T-helper 2 cell treated with Interferon-gamma antibody and Interleukin-4, amounts not matched to agents 5 μg/mL and 100 μg/mL, for 36 hours (primary cell): ENCODE measurements at places on chromosomes 5 and 9.

GRCh38 chr5:55102348-55102747, at the start of gene GZMA:
Gene GZMA (plus strand): TSS chr5:55102646. CDS start chr5:55102683, 37 bp downstream.
- peak; percentile 35 for DNase-seq

DNA sequence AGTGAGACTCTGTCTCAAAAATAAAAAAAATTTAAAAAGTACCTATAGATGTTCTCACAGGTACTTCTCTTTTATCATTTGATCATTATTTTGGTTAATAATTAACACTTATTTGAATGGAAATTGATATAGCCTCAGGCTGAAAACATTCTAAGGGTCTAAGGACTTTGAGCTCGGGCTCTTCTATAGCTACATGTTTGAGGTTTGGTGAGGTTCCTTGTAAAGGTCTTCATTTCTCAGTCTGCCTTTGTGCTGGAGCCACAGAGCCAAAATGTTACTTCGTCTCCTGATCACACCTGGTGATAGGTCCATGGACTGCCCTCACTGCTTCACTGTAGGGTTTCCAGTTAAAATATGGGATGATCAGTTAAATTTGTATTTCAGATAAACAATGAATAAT, 22.6 kb downstream of the ARHGEF37 start:
- no peak for DNase-seq

- DNase-seq, result no peak
Measured at GRCh38 chr9:125764198-125764597, 17.0 kb downstream of the PBX3 start.

DNA sequence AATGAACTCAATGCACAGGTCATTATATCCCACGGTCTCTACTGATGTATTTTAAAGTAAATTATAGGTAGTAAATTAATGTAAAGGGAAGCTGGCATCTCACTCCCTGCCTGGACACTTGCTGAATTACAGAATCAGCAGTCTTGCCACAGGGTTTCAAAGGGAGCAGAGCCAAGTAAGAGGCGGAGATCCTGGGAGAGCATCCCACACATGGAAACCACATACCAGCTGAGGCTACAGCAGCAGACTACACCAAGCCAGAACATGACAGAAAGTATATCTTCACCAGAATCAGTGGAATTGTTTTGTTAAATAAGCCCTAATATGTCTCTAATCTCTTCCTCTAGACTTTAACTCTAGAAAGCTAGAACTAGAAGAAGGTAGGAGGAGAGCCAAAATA, 1689.2 kb upstream of the WWC1 start:
- DNase-seq, result no peak

GRCh38 chr5:143691945-143692290, 120.0 kb upstream of the HMHB1 start:
- no peak for DNase-seq

DNA sequence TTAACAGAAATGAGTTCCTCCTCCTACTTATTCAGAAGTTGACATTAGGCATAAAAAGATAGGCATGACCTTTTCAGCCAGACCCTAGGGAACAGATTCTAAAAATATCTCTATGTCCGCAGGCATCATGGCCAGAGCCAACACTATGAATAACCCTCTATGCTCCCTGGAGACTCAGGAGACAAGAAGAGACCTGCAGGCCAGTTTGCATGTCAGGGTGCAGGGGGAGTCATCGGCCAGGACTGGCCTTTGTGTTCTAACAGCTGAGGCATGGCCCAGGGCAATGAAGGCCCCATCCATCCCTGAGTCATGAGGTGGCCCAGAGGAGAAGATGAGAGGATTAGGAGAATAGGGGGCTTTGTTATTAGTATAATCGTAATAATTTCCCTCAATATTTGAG, 93.8 kb downstream of the TMEM215 start:
- DNase-seq, result no peak

DNA sequence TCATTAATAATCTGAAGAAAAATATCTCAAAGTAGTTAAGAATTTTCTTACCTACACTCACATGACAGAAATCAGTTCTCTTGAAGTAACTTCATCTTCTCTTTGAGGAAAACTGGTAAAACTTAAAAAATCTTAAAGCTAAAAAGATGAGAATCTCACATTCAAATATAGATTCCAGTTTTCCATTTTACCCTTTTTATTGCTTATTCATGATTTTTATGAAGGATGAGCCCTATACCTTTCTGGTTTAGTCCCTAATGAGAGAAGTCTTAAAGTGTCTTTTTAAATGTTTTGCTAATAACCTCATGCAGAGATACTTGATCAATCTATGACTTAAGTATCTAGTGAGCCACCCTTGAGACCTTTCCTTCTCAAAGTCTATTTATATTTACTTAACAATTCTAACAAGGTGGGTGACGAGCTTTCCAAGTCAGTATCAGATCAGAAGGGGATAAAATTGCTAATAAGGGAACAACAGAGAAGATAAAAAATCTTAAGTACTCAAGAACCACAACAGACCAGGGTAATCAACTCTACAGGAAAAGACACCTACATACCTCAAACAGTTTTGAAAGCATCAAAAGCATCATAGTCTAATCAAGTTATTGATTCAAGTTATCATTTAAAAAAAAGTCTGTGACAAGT, 2.6 kb downstream of the IARS1 start:
- DNase-seq, result no peak

GRCh38 chr5:39475159-39475571, 50.4 kb upstream of the DAB2 start:
- DNase-seq, result no peak

DNA sequence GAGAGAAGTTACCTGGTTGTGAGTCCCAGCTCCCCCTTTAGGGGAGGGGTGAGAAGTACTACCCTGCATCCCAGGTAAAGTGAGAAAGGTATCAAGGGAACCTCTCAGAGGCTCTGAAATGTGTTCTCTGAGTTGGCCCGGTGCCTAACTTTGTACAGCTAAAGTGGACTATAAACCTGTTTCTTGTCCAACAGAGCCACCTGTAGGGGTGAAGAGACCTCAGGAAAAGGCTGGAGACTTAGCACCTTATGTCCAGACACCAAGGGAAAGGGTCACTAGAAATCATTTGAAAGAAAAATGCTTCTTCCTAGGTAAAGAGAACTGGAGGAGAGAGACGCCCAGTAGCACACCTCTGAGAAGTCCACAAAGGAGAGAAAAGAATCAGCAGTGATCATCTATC, 108.3 kb upstream of the KIF2A start:
- no peak for DNase-seq

DNA sequence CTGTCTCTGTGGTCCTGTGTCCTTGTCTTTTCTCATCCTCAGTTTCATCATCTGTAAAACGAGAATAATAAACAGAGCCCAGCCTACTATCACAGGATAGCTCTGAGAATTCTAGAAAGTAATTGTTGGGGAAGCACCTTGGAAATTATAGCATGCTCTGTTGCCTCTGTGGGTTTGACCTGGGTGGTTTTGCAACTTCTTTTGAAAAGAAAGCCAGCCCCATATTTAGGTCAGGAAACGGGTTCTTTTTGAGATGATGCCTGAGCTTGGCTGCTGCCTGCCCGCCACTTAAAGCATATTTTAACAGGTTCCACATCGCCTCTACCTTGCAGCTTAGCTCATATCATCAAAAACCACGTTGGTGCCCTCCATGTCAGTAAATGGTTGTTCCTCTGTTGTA, 111.1 kb downstream of the TLR4 start:
- DNase-seq, result no peak

DNA sequence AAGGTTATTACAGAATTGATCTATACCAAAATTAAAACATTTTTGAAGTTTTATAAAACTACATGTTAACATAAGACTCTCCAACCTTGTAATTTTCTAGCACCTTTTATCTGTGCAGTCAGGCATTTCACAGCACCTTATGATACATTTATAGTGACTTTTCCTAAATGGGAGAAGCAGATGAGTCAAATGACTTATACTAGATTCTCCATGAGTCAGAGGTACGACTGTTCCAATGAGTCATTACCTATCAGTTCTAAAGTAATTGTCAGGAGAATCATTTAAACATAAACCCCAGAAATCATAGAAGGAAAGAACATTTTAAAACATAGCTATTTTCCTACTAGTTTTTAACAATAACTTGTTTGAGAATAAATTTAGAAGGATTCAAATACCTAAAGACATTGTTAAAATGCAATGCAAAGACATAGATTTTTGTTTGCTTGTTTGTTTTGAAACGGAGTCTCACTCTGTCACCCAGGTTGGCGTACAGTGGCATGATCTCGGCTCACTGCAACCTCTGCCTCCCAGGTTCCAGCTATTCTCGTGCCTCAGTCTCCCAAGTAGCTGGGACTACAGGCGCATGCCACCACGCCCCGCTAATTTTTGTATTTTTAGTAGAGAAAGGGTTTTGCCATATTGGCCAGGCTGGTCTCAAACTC, 34.7 kb upstream of the DMXL1 start:
- DNase-seq, result no peak

DNA sequence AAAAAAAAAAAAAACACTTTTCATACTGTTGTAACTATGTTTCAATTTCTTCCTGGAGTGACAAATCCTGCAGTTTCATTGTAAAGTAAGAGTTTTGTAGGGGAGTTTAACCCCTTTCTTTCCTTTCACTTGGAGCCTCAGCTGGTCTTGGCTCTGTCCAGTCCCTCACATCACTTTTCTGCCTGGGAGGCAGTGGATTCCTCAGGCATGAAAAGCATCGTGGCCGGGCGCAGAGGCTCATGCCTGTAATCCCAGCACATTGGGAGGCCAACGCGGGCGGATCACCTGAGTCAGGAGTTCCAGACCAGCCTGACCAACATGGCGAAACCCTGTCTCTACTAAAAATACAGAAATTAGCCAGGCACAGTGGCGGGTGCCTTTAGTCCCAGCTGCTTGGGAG, 45.6 kb upstream of the MYO10 start:
- no peak for DNase-seq

DNA sequence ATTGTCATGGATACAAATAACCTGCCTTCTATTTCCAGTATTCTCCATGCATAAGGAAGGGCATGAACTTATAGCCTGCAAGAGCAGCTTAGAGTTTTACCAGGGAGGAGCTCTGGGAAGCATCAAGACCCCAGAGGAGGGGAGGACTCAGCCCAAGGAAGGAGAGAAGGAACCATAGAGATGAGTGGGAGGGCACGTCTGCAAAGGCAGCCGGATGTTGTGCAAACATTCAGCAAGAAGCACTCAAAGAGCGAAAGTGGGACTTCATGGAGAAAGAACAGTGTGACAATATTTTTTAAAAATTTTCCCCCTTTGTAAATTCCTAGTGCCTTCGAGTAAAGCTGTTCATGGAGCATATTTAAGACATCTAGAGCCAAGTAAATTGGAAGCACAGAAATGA, 270.1 kb upstream of the PTGER4 start:
- peak; percentile 47 for DNase-seq

GRCh38 chr5:16489322-16489791, 23.8 kb upstream of the ZNF622 start:
- no peak for DNase-seq

DNA sequence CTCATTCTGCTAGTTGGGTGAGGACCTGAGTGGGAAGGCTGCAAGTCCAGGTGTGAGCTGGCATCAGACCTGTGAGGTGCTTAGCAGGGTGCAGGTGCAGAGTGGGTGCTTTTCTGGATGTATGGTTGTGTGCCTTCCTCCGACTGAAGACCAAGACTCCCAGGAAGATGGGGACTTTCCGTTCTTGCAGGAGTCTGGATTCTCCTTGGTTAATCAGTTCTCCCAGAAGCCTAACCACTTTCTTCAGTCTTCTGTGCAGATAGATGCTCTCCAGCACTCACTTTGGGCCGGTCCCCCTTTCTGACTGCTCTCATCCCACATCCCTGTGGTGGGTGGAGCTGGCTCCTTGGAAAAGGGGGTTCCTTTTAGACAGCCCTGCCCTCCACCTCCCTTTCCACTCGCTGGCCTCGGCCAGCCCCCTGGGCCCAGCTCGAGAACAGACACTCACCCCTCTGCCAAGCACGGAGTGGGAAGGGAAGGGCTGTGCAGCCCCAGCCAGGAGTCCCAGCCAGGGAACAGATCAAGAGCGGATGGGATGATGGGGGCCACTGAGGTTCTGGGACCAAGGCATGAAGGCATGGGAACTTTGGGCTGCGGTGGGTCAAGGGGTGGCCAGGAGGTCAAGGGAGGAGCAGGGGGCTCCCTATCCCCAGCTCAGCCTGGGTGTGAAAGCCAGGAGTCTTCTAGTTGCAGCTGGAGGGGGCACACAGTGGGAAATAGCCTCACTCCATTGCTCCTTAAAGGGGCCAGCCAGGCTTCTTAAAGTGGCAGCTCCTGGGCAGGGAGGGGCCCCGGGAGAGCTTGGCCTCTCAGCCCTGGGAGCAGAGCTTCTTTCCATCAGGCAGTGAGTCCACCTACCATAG, 62.4 kb downstream of the FGF18 start:
- DNase-seq, result no peak

- DNase-seq, result no peak
Measured at GRCh38 chr5:1542781-1543180, 19.0 kb upstream of the LPCAT1 start.

DNA sequence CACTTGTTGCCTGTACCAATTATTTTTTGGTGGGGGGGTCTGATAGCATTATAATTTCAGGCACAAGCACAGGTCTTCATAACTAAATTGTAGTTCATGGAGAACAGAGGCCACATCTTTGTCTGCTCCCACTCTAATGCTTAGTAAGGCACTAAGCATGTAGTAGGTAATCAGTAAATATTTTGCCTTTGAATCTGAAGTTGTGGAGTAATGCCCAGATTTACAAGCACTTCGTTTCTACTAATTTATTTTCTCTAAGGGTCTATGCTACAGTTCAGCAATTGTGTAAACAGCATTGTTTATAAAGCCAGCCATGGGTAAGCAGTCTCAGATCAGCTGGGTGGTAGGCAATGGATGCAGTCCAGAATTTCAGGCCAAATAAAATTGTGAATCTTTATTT, 78.6 kb downstream of the GRIA1 start:
- DNase-seq, result no peak

GRCh38 chr5:171861381-171861780, 75.8 kb downstream of the SMIM23 start:
- no peak for DNase-seq

DNA sequence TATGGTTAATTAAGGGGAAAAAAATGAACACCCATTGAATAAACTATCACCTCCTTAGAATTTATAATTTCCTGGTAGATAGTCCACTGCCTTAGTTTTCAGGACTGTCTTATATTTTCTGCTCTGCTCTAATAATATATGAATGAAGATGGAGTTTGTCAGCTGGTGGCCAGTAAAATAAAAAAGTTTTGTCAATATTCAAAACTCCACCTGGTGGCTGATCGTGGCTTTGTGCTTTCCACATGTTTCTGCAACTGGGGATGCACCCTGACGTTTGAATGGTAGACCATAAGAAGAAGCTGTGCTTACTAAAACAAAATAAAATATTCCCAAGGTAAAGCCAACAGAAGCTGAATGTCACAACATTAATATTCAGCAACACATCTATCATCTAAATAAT, 286.6 kb upstream of the IZUMO3 start:
- DNase-seq, result no peak
